Hair follicular keratinocyte (primary cell): ENCODE measurements at places on chromosomes 7 and 10. TPM values are rescaled to one million over a fixed set of nuclear protein-coding genes. Genes with fewer than 3 reads are reported as not detected.

The CRYGN gene
- total RNA-seq = not detected in 2 replicates

The GPR141 gene
- total RNA-seq = not detected in 2 replicates

The EVX1 gene
- not detected in 2 replicates for total RNA-seq

The SMKR1 gene
- total RNA-seq = 0.19 TPM in 1 of 2 replicates, not detected in the other

The PLAC9 gene
- total RNA-seq = not detected in 2 replicates

The MYPN gene
- 0.08 TPM in 1 of 2 replicates, not detected in the other for total RNA-seq

The KLHL7 gene
- total RNA-seq = 34.4 and 34.8 TPM in 2 replicates

The CCDC172 gene
- not detected in 2 replicates for total RNA-seq

The OPN1SW gene
- total RNA-seq = not detected in 2 replicates

The LRRC4 gene
- total RNA-seq = 0.15 and 0.39 TPM in 2 replicates

The OR6B1 gene
- not detected in 2 replicates for total RNA-seq

The MRC1 gene
- total RNA-seq = not detected in 2 replicates
